ENCODE measurements at places on chromosomes 12 and 14.
A peak's percentile ranks its signal among the peaks of the same experiment; 100 is the strongest.

DNA sequence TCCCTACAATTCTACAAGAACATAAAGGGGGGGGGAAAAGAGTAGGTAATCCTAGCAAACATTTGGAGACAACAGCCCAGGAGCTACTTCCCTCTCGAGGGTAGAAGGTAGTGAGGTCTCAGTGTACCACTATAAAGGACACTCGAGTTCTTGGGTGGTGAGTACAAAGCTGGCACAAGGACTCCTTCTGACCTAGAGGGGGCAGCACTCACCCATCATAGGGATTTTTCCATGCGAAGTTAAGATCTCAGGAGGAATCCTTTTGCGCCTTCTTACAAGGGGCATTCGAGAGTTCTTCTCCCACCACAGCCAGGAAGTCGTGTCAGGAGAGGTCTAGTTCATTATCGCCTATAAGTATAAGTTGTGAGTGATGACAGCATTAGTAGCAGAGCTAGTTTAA, 200.2 kb upstream of the RBM19 start:
- DNase-seq: no peak

GRCh38 chr14:63710497-63710896, 17.4 kb downstream of the SGPP1 start:
- DNase-seq: no peak

- DNase-seq: no peak
Observed at GRCh38 chr14:83217492-83217891, 1683.8 kb upstream of the SEL1L start.

GRCh38 chr14:75542588-75543091, 20.4 kb downstream of the BATF start:
- DNase-seq: no peak

DNA sequence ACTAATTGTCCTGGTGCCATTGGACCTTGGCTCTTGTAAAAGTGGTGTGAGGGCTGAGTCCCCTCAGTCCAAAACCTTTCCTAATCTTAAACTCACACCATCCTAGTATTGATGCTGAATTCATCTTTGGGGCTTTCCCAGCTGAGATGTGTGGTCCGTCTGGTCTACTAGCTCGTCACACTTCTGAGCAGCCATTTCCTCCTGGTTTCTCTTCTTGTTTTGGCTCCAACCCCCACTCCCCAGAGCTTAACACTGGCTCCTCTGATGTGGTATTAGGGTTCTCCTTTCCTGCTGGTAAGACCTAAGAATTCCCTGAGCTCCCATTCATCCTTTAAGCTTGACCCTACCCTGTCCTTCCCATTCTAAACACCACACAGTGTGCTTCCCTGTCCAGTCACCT, 900.6 kb downstream of the VRK1 start:
- DNase-seq: no peak

GRCh38 chr12:38892087-38892786, 13.2 kb downstream of the CPNE8 start:
- DNase-seq: no peak

- DNase-seq: no peak
Observed at GRCh38 chr12:11731042-11731357, 81.5 kb downstream of the ETV6 start.

DNA sequence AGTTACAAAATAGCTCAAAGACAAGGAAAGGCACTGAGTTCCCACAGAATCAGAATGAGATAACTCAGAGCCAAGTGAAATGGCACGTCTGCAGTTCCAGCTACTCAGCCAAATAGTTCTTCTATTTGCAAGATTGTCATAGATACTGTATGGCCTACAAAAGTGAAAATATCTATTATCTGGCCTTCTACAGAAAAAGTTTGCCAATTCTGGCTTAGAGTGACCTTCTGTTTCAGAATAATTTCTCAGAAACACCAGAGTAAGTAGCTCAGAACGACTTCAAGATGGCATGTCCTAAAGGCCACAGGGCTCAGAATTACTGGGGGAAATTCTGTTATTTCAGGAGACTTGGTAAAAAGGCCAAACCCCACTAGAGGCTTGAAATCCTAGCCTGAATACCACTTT, 10.7 kb upstream of the RTRAF start:
- no peak for DNase-seq

DNA sequence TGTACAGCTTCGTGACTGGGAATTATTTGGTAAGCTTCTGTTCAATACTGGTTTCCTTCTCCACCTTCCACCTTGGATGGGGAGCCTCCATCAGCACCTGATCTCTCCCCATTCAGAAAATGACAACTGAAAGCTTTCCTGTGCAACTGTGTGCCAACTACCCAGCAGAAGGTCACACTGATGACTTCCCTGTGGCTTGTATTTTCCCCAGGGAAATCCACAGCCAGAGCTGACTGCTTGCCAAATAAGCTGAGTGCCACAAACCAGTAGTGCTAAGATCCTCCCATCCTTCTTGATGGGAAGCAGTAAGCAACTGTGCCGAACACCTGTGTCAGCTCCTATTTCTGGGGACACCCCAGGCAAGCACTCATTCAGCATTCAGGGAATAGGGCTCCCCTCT, 257.2 kb upstream of the SOX5 start:
- peak; percentile 52 for DNase-seq

- DNase-seq: no peak
Observed at GRCh38 chr14:44438936-44439335, 68.1 kb downstream of the FSCB start.

GRCh38 chr12:97223419-97223818, 239.2 kb upstream of the RMST start:
- no peak for DNase-seq

DNA sequence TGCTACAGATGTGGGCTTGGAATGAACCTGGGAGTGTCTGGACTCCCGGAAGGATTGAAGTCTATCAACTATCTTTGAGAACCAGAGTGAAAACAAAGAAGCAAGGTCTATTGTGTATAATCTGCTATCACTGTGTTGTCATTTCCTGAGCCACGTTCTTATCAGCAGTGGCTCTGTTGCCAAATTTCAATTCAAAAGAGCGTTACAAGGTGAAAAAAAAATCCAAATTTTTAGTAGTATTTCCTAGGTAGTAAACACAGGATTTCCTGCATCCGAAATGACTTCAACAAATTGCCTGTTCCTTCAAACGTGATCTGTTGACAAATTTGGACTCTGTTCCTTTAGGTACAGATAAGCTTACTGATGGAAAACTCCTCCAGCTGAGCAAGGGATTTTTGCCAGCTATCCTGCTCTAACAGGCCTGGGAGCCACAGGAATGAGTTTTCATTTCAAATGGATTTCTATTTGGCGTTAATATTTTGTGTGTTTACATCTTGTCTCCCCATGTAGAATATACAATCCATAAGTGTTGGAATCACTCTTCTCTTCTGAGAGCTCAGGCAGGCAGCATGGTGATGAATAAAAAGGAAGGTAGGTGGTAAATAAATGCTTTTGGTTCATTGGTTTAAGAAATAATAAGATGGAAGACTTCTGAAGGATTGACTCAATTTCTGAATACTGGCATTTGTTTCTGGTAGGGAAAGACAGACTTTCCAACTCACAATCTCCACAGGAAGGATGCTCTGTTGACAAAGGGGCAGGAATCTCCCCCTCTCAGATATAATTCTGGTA, 58.5 kb downstream of the GPR135 start:
- no peak for DNase-seq

- peak; percentile 73 for DNase-seq
Observed at GRCh38 chr14:96231526-96232130, 24.4 kb upstream of the BDKRB1 start.

DNA sequence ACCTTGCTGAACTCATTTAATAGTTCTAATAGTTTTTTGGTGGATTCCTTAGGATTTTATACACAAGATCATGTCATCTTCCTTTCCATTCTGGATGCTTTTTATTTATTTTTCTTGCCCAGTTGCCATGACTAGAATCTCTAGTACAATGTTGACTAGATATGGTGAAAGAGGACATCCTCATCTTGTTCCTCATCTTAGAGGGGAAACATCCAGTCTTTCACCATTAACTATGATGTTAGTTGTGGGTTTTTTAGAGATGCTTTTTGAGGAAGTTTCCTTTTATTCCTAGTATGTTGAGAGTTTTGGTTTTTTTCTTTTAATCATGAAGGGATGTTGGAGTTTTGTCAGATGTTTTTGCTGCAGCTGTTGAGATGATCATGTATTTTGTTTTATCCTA, 8.7 kb downstream of the ANKRD13A start:
- DNase-seq: no peak

GRCh38 chr12:81255456-81255855, 177.6 kb downstream of the ACSS3 start:
- no peak for DNase-seq

DNA sequence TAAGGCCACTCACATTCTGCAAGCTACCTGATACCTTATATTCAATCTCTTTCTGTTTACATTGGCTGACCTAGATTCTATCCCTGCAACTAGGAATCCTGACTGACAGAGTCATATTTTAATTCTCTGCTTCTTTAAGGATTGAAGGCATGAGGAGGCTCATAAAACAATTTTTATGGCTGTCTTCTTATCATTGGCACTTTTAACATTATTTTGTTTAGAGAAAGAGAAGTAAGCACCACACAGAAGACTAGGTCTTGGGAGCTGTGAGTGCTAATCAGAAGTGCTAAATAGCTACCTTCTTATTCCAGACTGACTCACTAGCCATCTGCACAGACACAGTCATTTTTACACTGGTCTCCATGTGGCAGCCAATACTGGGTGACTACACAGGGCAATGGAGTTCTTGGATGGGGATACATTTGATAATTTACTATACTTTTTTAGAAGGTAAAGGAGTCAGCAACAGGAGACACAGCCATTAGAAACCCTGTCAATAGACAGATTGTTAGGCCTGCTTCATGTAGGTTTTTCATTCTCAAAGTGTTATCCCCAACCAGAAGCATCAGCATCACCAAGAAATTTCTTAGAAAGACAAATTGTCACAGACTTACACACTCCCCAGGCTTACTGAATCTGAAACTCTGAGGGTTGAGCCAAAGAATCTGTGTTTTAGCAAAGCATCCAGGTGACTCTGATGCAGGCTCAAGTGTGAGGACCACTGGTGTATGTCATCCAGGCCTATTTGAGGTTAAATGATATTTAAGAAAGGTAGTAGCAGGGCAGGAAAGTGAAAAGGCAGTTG, 214.1 kb downstream of the DUSP6 start:
- DNase-seq: no peak

DNA sequence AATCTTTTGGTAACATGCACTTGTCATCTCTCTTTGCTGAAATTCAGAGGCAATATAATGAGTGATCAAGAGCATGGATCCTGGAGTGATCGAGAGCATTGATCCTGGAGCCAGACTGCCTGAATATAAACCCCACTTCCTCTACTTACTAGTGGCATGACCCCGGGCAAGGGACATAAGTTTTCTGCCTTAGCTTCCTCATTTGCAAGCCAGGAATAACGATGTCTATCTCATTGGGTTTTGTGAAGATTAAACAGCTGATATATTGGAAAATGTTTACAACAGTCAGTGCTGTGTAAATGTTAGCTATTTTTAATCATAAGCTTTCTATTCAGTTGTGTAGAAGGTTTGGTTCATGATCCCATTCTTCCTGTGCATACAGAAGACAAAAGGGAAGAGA, 2.4 kb upstream of the CSRNP2 start:
- no peak for DNase-seq

- DNase-seq: no peak
Observed at GRCh38 chr12:49801141-49802063, 26.8 kb downstream of the NCKAP5L start.

- no peak for DNase-seq
Observed at GRCh38 chr12:93833946-93834345, 156.8 kb downstream of the CRADD start.

- no peak for DNase-seq
Observed at GRCh38 chr12:45986641-45987339, 3.6 kb downstream of the SCAF11 start.

- no peak for DNase-seq
Observed at GRCh38 chr12:15709551-15709950, 79.6 kb downstream of the EPS8 start.

DNA sequence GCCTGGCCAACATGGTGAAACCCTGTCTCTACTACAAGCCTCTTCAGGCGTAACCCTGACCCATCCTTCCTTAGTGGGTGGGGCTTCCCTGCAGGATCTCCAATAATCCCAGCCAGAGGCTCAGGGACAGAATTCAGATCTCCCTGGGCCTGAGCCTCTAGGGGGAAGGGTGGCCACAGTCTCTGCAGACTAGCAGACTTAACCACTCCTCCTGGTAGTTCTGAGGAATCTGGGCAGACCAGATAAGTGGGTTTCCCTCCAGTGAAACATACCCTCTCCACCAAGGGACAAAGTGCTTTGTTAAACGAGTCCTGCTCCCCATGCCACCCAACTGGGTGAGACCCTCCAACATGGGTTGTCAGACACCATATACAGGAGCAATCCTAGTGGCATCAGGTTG, 36.6 kb upstream of the TRIM9 start:
- DNase-seq: no peak

- no peak for DNase-seq
Observed at GRCh38 chr12:79933532-79934264, 1.2 kb downstream of the PPP1R12A start.

- no peak for DNase-seq
Observed at GRCh38 chr14:32085845-32086383, 8.8 kb downstream of the ARHGAP5 start.

DNA sequence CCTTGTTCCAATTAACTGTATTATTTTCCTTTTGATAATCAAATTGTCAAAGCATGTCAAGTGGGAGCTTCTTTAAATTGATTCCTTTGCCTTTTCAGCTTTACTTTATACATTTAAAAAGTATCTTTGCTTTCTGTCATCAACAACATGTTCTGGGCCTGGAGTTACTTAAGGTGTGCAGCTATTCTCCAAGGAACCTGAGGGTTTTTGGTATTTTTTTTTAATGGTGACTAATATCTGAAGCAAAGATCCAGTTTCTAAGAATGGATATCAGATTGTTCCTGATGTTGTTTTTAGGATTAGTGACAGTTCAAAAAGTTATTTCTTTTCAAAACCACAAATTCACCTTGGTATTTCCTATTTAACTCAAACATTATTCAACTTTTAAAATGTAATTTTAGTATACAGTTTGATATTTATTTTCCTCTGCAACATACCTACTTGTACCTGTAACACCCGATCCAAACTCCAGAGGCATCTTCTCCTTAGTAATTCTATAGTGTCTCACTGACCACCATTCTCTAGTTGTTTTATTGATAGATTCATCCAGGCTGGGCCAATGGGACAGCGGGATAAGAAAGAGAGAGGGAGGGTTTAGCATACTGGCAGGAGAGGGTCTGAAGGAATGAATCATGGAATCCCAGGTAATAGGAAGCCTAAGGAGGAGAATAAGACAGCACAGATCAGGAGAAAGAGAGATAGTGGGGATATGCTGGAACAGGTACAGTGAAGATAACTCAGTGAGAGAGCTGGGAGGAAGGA, 3.1 kb downstream of the CBLN3 start:
- no peak for DNase-seq

- DNase-seq: no peak
Observed at GRCh38 chr12:10715491-10715890, 7.6 kb downstream of the YBX3 start.

GRCh38 chr12:104577581-104577981, 120.8 kb downstream of the CHST11 start:
- DNase-seq: no peak

GRCh38 chr14:101074196-101075024, 170.9 kb upstream of the RTL1 start:
- DNase-seq: no peak

DNA sequence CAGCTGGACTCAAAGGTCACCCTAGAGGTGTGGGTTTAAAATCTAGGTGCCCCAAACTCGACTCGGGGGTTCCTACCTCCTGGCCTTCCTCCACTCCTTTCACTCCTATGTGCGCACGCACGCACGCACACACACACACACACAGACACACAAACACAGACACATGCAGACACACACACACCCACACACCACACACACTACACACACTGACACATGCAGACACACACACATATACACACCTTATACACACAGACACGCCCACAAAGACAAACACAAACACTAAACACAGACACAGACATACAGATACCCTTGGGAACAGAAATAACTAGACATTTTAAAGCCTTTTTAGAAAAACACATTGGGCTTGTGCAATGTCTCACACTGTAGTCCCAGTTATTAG, 31.8 kb downstream of the GSC start:
- DNase-seq: no peak
